ENCODE measurements at places on chromosomes 3 and 15.

- no peak for DNase-seq
Observed at GRCh38 chr15:99464137-99464536, 101.6 kb upstream of the MEF2A start.

DNA sequence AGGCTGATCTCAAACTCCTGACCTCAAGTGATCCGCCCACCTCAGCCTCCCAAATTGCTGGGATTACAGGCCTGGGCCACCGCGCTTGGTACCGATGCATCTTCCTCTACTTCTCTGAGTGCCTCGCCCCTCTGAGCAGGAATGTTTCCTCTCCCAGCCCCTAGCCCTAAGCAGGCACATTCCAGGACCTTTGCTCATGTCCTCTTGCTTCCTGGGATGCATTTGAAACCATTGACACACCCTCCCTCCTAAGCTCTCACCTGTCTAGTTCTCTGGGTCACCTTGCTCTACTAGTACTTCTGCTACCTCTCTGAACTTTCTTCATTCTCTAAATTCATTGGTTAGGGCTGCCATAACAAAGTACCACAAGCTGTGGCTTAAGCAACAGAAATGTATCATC, 17.9 kb upstream of the UACA start:
- no peak for DNase-seq

DNA sequence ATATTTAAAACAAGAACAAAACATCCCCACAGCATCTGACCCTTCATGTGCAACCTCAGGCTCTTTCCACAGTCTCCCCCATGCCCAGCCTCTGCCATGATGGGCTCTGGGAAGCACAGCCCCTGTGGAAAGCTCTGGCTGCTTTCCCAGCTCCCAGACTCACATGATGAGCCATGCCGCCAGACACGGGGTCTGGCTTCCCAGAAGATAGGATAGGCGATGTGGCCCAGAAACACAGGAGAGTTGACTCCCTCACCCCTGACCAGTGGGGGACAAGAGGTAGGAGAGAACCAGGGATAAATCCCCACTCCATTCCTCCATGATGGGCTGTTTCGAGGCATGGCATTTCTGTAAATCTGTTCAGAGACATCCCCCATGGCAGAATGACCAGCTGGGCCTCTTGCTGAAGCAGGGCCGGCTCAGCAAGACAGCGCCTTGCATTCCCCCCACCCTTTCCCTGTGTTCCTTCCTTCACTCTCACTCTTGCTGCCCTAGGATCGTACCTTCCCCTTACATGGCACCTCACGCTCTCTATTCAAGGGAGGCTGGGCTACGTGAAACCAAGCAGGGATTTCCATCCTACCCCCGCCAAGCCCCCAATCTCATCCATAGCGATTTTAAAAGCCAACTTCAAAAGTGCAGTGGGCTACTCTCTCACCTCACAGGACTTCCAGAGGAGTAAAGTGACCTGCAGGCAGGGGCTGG, 192.4 kb downstream of the ABHD5 start:
- no peak for DNase-seq

DNA sequence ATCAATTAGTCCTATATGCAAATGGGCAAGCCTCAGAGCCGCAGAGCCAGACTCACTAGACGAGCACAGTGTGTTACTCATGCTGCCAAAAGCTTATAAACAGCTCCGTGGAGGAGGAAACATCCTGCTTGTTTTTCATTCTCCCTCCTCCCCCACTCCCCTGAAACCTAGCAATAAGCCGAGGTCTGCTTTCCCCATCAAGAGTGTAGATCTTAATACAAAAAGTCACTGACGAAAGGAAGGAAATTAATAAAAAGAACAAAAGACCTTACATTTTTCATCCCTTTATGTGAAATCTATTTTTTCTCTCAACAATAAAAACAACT, 88.5 kb downstream of the XXYLT1 start:
- no peak for DNase-seq

- DNase-seq, result no peak
Observed at GRCh38 chr15:70483513-70483912, 279.8 kb downstream of the UACA start.

DNA sequence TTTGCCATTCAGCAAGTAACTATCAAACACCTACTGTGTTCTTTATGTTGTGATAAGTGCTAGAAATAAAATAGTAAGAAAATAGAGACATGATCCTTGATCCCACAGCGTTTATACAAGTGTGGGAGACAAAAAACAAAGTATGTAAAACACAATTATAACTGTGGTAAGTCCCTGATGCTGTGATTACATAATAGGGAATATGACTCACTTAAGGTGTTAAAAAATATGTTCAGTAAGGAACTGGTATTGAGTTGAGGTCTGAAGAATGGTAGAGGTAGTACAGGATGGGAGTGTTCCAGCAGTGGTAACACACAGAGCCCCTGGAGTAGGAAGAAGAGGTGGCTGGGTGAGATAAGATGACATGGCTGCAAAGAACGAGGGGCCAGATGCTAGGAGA, 132.1 kb upstream of the TMC3 start:
- DNase-seq, result no peak

DNA sequence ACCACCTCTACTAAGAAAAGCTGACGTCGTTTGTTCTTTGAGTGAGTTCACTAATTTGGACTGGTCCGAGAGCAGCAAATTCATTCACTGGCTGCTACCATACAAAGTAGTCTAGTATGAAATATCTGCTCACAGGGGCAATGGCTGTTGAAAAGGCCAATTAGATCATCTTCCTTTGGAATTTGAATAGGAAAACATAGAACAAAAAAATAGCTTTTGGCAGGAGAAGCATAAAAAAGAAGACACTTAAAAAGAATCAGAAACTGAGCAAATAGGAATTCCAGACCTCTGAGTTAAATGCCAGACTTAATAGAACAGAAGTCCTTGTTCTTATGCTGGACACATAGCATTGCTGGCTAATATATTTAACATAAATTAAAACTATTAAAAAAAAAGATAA, 159.3 kb downstream of the IL1RAP start:
- no peak for DNase-seq

DNA sequence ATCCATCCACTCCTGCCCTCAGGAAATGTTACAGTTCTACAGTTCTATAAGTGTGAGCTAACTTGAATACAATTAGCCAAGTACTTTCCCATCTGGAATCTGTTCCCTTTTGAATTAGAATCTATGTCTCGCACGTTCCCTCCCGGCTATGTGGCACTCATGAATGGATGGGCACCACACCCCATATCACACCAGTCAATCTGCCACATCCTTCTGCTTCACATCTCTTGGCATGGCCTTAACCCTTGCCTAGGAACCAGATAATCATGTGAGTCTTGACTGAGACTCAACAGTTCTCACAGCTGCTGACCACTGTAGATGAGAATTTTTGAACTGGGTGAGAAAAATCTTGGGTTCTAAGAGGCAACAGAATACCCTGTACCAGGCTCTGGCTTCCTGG, 180.2 kb downstream of the TNIK start:
- no peak for DNase-seq

- DNase-seq, result no peak
Observed at GRCh38 chr15:80977627-80978036, 12.0 kb downstream of the MESD start.

- DNase-seq, result no peak
Observed at GRCh38 chr3:180188512-180189309, 152.0 kb upstream of the PEX5L start.

DNA sequence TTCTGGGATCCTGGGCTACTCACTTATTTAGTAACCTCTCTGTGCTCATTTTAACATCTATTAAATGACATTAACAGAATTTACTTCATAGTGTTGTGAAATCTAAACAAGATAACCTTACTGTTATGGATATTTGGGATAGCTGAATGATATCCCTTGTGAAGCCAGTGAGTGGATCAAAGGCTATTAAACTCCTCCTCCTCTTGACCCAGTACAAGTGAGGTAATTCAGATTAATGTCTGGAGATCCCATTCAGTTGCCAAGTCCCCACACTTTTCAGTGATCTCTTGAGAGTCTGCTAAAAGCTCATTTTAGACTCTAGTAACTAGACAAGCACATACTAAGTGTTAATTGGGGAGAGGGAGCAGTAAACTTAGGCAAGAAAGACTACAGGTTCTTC, 2.5 kb upstream of the ANKRD28 start:
- no peak for DNase-seq

DNA sequence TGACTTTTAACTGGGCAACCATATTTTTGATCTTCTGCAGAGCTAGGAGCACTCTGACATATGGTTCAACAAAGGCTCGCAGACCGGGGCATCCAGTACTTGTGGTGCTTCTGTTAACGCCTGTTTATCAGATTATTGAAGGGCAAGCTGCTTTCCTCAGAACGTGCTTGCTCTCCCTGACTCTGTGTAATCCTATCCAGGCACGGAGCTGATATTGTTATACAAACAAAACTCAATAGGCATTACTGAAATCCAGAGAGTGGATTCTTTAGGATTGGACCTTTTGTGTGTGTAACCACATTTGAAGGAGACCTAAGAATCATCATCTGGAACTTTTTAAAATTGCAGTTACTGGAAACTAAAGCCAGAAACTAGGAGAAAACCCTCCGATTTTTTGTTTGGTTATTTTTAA, 246.5 kb downstream of the PTPRG start:
- no peak for DNase-seq

DNA sequence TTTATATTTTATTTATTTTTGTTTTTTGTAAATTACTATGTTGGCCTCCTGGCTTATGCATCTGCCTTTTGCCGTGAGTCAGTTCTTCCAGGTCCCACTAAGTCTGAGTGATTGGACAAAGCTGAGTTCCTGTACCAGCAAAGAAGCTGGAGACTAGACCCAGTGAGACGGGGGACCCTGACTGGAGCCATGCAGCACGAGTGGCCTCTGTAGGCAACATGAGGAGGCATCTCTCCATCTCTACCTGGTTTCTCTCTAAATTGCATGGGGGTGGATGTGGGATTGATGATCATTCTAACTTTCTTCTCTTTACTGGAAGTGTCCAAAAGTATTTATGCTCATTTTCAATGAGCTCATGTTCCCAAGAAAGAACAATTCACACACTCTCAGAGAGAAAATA, 155.3 kb upstream of the MRPL3 start:
- DNase-seq, result no peak

- DNase-seq, result no peak
Observed at GRCh38 chr3:129783470-129783869, 110.0 kb downstream of the TMCC1 start.

- DNase-seq, result no peak
Observed at GRCh38 chr15:95075792-95076677, 844.7 kb downstream of the MCTP2 start.

GRCh38 chr3:133979553-133979952, 50.2 kb downstream of the SLCO2A1 start:
- DNase-seq, result no peak

All from right lung (tissue), 10 donors.